ENCODE measurements at places on chromosomes 5 and 9. TPM values are rescaled to one million over a fixed set of nuclear protein-coding genes. Genes with fewer than 3 reads are reported as not detected.

The PLAC8L1 gene
- total RNA-seq: not detected

The ARSI gene
- total RNA-seq: not detected

The CAST gene
- 149 TPM for total RNA-seq

The PROB1 gene
- total RNA-seq: 6.2 TPM

The ORM2 gene
- total RNA-seq: not detected

The LCN9 gene
- total RNA-seq: not detected

The SMIM33 gene
- 0.65 TPM for total RNA-seq

The HNRNPK gene
- total RNA-seq: 726 TPM

The FGF10 gene
- total RNA-seq: not detected

The HAVCR2 gene
- 77.6 TPM for total RNA-seq

The CCDC69 gene
- 87.6 TPM for total RNA-seq

The CDH18 gene
- not detected for total RNA-seq

The NXNL2 gene
- total RNA-seq: not detected

The LEAP2 gene
- 3.7 TPM for total RNA-seq

The MAP1B gene
- 0.03 TPM for total RNA-seq

The ADAMTS2 gene
- total RNA-seq: not detected

The BTNL8 gene
- not detected for total RNA-seq

The ACTBL2 gene
- total RNA-seq: not detected

The DMRT3 gene
- total RNA-seq: not detected

The LRRC26 gene
- not detected for total RNA-seq

The ZBTB34 gene
- total RNA-seq: 7.7 TPM

The CTNND2 gene
- not detected for total RNA-seq

The IGFBPL1 gene
- total RNA-seq: not detected

The OTP gene
- total RNA-seq: not detected

The ZFP37 gene
- 0.76 TPM for total RNA-seq

The OR1J1 gene
- not detected for total RNA-seq

The SHLD3 gene
- total RNA-seq: 5.1 TPM

The ARHGEF37 gene
- 1.0 TPM for total RNA-seq

The GFPT2 gene
- total RNA-seq: not detected

The SPOCK1 gene
- total RNA-seq: not detected

The CLTB gene
- 67.7 TPM for total RNA-seq

The FOXE1 gene
- not detected for total RNA-seq

The ZFP2 gene
- 0.21 TPM for total RNA-seq

The CDO1 gene
- total RNA-seq: not detected

The LHX3 gene
- not detected for total RNA-seq

The SLC34A3 gene
- not detected for total RNA-seq

The SPATA31A7 gene
- total RNA-seq: not detected

The TRIM36 gene
- 0.24 TPM for total RNA-seq

The SDHA gene
- 152 TPM for total RNA-seq

The CDX1 gene
- not detected for total RNA-seq

All from activated CD8-positive, alpha-beta T cell treated with anti-CD3 and anti-CD28 coated beads, Interleukin-2, amount 10 ng/mL, durations not matched to agents 7 days and 5 days (primary cell).